ENCODE measurements at places on chromosomes 2 and 18.

GRCh38 chr2:60589104-60589503 lies 35.6 kb upstream of the BCL11A start:
- DNase-seq, result no peak

GRCh38 chr2:230869914-230870543 lies 5.3 kb downstream of the ITM2C start:
- DNase-seq, result no peak

DNA sequence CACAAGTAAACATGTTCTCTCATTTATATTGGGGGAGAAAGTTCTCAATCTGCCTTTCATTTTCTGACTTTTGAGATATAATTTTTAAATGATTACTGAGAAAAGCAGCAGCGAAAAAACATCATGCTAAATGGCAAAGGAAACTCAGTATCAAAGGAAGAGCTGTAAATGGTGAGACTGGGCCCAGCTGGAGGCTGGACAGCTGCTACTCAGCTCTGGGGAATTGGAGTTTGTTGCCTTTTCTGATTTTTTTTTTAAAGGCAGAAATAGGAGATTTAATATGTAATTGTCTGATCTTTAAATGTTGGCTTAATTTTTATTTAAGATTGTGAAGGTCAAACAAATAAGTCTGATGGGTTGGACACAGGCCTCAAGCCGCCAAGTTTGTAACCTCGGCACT lies 137.1 kb upstream of the TACR1 start:
- DNase-seq, result no peak

GRCh38 chr2:177298191-177298590 lies 33.7 kb upstream of the NFE2L2 start:
- DNase-seq, result no peak

DNA sequence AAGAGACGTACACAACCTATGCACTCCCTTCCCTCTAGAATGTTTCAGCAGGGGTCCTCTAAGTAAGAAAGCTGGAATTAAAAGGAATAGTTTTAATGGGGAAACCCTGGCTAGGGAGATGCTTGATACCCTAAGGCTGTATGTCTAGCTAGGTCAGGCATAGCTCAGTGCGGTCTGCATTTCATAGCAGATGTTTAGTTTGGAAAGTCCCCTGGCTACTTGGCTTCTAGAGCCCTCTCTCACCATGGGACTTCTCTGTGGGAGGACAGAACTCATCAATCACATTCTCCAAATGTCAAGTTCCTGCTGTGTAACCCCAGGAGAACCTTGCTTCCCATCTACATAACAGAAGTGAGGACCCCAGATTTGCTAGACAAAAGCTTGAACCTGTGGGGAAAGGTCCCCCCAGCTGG lies 24.1 kb upstream of the ANXA4 start:
- DNase-seq, result no peak

- no peak for DNase-seq
Observed at GRCh38 chr2:207315131-207315530, 149.4 kb upstream of the KLF7 start.

- no peak for DNase-seq
Observed at GRCh38 chr2:35160871-35161270, 1194.7 kb upstream of the CRIM1 start.

DNA sequence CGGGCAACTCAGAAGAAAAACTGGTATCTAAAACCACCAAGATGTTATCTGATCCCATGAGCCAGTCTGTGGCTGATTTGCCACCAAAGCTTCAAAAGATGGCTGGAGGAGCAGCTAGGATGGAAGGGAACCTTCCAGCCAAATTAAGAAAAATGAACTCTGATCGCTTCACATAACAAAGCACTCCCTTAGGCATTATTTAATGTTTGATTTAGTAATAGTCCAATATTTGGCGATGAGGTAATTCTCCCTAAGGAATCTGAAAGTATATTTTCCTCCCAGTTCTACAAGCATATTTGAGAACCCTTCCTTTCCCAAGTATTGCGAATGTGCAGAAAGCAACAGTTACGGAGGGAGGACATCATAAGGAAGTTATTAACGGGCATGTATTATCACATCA lies 156.6 kb downstream of the KCNJ3 start:
- DNase-seq, result no peak

GRCh38 chr2:206837775-206838174 lies 72.4 kb downstream of the FASTKD2 start:
- no peak for DNase-seq

GRCh38 chr18:66548747-66549146 lies 55.1 kb downstream of the CDH19 start:
- DNase-seq, result peak; percentile 31

GRCh38 chr2:205659922-205660321 lies 22.4 kb upstream of the NRP2 start:
- DNase-seq, result no peak

DNA sequence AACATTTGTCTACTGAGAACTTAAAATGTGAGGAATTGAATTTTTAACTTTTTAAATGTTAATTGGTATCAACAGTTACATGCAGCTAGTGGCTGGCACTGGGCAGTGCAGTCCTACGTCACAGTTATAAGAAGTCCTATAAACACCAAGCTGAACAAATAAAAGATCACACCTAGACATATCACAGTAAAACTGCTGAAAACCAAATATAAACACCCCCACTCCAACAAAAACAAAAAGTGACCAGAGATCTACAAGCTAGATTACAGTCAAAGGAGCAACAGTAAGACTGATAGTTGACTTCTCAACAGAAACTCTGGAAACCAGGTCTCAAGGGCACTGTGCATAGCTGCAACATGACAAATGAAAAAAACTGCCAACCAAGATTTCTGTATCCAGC lies 19.4 kb downstream of the TLK1 start:
- no peak for DNase-seq

GRCh38 chr18:79904357-79905147 lies 46.9 kb downstream of the SLC66A2 start:
- no peak for DNase-seq

DNA sequence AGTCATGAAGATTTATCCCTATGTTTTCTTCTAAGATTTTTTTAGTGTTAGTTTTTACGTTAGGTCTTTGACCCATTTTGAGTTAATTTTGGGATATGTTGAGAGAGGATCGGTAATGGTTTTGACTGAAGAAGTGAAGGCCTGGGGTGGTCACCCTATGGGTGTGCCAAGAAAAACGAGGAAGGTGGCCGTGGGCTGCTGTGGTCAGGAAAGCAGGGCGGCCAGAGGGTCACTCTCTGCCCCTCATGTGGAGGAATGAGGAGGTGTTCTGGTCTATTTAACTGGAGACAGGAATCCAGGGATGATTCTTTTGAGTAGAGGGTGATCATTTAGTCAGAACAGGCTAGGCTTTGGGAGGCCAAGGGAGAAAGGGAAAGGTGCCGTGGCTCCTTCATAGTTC lies 50.7 kb downstream of the MYO7B start:
- DNase-seq, result no peak

- no peak for DNase-seq
Observed at GRCh38 chr2:230674966-230675672, 37.5 kb upstream of the CAB39 start.

GRCh38 chr2:177759443-177759842 lies 313.1 kb downstream of the PDE11A start:
- no peak for DNase-seq

GRCh38 chr2:216023055-216023648 lies 9.8 kb upstream of the MREG start:
- peak; percentile 60 for DNase-seq

DNA sequence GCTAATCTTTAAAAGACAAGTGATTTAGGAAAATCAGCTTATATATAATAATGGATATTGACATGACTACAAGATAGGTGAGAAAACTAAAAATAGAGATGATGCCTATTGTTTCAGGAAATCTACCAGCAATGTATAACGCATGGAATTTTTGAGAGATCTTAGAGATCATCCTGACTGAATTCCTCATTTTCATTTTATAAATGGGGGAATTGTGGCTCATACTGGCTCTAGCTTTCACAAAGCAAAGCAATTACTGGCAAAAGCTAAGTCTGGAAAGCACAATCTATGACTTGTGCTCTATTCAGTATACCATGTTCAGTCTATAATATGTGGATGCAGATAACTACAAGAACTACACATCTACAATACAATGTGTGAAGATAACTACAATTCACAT lies 51.9 kb upstream of the FANCL start:
- DNase-seq, result no peak

- no peak for DNase-seq
Observed at GRCh38 chr2:214156971-214157370, 253.9 kb upstream of the VWC2L start.

GRCh38 chr2:130819608-130820278 lies 17.0 kb upstream of the ARHGEF4 start:
- DNase-seq, result no peak

DNA sequence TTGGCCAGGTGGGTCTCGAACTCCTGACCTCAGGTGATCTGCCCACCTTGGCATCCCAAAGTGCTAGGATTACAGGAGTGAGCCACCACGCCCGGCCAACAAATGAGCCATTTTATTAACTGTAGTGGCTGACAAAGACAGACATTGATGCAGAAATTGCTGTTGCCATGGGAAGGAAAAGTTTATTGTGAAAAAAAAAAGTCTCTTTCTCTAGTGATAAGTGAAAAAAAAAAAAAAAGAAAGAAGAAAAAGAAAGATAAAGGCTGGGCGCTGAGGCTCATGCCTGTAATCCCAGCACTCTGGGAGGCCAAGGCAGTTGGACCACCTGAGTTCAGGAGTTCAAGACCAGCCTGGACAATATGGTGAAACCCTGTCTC lies 39.8 kb upstream of the RAB1A start:
- DNase-seq, result no peak
